COLO829 (cell line): ENCODE measurements at places on chromosomes 1 and 21.

- DNase-seq: peak; percentile 56
Measured at GRCh38 chr1:172499636-172500141, 33.3 kb upstream of the SUCO start.

- no peak for DNase-seq
Measured at GRCh38 chr1:20847611-20848080, 60.5 kb upstream of the HP1BP3 start.

DNA sequence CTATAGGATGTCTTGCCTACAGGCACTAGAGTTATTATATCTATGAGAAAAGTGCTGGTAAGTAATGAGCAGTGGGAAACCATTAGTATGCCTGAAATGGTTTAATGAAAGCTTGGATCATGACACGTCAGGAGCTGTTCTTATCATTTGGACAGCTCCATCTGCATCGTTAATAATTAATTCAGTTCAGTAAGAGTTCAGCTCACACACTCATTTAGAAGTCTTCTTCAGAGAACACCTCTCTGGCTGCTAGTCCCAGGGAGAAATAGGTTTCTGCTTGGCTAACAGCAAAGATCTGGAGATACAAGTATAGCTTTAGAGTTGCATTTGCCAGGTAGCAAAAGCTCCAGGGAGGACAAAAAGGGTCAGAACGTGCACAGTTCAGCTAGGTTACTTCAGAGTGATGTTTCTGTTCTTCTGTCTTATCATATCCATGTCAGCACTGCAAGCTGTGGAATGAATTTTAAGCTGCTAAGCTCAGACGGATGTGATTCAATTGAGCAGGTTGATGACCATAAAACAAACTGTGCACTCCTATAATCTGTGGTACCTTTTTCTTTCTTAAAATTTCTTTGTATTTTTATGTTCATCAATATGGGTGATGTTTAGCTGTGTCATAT lies 173.6 kb downstream of the ADGRL2 start:
- DNase-seq: no peak

DNA sequence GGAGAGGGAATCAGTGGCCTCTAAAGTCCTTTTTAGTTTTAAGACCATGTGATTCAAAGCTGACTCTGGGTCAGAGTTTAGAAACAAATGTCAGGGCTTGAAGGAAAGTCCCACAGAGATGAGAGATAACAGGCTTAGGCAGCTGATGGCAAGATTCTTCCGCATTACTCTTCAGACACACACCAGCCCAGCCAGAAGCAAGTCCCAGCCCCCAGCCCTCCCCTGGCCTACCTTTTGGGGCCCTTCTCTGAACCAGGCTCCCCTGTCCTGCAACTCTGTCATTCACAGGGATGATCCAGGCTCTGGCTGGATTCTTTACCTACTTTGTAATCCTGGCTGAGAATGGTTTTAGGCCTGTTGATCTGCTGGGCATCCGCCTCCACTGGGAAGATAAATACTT lies 13.1 kb upstream of the CASQ1 start:
- DNase-seq: no peak

DNA sequence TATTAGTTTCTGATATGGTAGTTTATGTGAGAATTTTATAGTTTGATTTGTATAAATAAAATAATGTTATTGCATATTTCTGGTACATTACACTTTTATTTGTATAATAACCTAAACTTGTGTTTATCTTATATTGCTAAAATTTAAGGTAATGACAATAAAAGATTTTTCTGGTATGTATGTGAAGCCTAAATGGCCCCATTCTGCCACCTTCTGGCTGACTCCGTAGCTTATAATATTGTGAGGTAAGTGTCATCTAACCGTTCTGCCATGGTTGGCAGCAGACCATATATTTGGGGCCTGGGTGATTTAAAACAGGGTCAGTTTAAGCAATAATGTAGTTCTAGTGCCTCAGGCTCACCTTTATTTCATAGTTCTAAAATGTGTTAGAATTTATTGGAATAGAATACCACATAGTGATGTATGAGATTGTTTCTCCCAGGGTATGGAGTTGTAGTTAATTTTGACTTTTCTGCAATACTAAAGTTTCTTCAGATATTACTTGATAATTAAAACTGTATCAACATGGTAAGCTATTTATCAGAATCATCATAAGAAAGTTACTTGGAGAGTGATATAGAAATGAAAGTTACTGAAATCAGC lies 21.2 kb upstream of the PRKACB start:
- peak; percentile 23 for DNase-seq

DNA sequence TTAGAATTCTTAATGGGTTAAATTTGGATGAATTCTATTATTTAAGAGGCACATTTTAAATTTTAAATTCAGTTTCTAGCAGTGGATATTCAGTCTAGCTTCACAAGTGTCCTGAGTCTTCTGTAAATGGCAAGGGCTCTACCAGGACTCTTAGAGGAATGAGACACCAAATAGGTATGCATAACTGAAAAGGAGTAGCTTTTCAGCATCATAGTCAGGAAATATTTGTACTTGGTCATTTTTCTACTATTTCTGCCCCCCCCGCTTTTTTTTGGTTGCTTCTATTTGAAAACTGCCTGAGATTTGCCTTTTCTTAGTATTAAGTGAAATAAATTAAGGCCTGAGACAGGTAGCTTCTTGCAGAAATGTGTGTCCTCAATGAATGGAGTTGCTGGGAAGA lies 80.2 kb downstream of the MAST2 start:
- DNase-seq: no peak

DNA sequence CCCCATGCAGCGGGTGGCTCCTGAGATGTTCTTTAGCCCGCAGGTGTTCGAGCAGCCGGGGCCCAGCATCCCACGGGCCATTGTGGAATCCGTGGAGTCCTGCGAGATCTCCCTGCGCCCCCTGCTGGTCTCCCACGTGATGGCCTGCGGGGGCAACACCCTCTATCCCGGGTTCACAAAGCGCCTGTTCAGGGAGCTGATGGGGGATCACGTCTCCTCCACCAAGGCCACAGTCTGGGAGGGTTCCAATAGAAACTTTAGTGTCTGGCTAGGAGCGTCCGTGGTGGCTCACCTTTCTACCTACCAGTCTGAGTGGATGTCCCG lies 71.0 kb downstream of the ACTL8 start:
- peak; percentile 22 for DNase-seq

DNA sequence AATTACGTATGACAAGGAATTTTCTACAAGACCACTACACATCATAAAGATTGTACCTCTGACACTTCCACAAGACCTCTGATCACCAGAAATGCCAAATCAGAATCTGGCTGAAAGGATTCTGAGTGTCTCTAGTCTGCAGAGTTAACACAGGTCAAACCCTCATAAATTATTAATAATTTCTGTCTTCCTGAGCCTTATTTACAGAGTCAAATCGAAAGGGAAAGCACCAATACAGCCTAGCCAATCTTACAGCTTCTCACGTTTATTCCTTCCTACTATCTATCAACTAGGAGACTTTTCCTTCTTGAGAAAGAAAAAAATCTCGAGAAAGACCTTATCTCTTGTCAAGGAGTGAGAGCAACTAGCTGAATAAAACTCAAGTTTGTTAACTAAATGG lies 2151.6 kb downstream of the MRPL39 start:
- no peak for DNase-seq

GRCh38 chr1:2559509-2560298 lies 3.5 kb downstream of the TNFRSF14 start:
- no peak for DNase-seq

DNA sequence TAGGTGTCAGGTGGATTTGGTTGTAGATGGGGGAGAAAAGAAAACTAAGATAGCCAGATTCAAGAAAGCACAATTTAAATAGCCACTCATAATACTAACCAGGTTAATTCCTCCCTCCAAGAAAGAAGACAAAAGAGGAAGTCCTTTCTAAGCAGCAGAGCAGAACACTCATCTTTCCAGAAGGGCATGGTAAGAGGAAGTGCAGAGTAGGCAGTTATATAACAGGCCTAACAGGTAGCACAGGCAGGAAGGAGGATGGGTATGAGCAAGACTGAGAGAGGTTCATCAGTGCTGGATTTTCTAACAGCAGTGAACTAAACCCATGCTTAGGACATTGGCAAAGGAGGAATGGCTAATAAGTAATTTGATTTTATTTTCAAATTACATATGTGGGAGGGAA lies 517.5 kb downstream of the PLPP3 start:
- no peak for DNase-seq

DNA sequence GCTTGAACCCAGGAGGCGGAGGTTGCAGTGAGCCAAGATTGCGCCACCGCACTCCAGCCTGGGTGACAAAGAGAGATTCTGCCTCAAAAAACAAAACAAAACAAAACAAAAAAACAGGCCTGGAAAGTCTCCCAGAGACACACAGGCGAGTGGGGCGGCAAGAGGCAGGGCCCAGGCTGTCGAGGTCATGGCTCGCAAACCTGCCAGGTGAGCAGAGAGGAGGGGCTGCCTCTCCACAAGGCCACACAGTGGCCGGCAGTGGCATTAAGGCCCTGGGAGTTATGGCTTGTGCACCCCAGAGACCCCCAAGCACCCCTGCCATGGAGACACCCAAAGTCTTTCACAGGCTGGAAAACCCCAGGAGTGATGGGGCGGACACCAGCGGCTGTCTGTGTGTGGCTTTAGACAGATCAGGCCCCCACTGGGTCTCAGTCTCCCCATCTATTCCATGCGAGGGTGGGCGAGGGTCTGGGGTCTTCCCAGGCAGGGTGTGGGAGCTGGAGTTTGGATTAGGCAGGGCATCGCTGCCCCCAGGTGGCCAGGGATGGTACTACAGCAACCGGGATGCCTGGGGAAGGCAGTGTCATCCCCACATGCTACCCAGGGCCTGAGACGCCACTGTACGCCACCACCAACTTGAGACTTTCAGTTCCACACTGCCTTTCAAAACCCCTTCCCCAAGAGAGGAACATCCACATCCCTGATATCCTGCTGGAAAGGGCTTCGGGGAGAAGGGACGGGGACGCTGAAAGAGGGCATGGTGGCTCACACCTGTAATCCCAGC lies 7.3 kb upstream of the CTRC start:
- peak; percentile 54 for DNase-seq

DNA sequence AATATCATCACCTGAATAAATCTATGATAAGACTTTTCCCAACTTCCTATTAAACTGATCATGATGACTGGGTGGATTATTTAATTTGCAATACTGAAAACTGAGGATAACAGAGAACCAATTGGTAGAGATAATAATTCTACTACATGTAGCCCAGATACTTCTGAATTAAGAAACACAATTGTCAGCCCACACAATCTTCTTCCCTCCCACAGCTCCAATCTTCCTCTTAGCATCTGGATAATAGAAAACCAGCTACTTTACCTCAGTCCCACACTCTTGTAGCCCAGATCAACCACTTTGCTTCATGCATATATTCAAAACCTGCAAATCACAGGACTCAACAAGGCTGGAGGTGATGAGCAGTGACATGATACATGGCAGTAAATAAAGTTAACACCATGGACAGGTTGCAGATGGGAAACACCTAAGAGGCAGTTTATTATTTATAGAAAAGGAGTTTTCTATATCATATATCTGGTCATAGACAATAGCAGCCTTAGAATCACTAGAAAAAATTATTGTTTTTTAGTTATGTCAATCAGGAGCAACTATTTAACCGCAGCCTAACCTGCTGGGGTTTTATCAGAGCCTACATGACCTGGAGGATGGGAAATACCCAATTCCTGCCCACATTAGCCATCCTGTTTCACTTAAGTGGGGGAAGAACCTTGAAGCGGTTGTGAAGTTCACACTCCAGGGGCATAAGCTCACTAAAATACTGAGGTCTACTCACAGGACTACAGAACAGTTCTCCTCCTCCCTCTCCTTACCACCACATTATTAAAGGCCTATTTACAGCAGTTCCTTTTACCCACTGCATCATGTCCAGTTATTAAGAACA lies 16.7 kb downstream of the FRRS1 start:
- no peak for DNase-seq

- DNase-seq: no peak
Measured at GRCh38 chr1:247415423-247416361, at the start of gene NLRP3. Gene NLRP3 (plus strand): TSS chr1:247416173. CDS start chr1:247418801, 2,628 bp downstream.

- DNase-seq: no peak
Measured at GRCh38 chr1:94783342-94784189, 36.6 kb upstream of the SLC44A3 start.

- peak; percentile 77 for DNase-seq
Measured at GRCh38 chr21:17050646-17051045, 462.2 kb upstream of the CXADR start.

DNA sequence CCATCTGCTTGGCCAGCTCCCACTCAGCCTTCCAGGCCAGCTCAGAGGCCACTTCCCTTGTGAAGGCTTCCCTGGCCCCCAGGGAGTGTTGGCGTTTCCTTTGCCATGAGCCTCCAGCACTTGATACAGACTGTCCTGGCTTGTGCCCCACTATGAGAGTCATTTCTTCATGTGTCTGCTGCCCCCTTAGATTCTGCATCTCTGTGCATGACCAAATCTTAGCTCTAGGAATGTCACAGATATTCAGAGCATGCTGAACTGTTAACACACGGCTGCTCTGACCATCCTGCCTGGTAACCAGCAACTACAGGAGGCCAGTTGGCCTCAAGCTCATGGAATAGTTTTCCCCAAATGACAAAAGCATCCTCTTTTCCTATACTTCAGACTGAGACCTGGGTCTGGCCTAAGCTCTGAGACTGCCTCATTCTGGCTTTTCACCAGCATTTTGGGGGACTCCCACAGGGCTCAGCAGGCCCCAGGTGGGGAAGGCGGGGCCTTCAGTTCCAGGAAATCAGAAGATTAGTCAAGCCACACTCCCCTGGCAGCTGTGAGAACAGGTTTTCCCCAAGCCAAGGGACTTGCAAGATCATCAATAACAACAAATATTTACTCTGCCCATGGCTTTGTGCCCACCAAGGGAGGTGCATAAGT lies 182.6 kb upstream of the EDN2 start:
- DNase-seq: no peak

DNA sequence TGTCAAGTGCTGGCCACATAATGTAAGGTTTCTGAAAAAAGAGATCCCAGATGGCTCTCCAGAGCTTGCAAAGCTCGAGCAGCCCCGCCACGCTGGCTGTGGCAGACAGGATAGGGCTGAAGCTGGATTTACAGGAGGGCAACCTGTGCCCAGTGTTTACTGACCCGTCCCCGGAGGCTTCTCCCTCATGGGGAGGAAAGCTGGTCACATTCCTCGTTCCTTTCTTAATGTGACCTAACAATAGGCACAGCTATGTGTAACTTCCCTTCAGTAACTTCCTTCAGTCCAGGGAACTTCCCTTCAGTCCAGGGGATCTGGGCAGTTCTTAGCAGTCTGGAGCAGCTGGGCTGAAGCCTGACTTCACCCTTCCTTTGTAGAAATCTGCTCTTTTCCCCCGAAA lies 7.7 kb downstream of the SLFNL1 start:
- DNase-seq: no peak

DNA sequence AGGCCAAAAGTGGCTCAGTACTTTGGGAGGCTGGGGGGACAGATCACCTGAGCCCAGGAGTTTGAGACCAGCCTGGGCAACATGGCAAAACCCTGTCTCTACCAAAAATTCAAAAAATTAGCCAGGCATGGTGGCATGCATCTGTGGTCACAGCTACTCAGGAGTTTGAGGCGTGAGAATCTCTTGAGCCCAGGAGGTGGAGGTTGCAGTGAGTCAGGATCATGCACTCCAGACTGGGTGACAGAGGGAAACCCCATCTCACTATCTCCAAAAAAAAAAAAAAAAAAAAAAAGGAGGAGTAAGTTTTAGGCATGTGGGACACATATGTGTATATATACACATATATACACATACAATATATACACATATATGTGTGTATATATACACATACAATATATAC lies 165.3 kb upstream of the DPYD start:
- DNase-seq: no peak
